ENCODE measurements at places on chromosomes 6 and 20.

- DNase-seq = no peak
Measured at GRCh38 chr6:157655139-157655538, 167.9 kb upstream of the SNX9 start.

- no peak for DNase-seq
Measured at GRCh38 chr6:87779542-87779941, 77.5 kb upstream of the AKIRIN2 start.

GRCh38 chr6:89928604-89929003 is 34.3 kb downstream of the GJA10 start:
- no peak for DNase-seq

- DNase-seq = no peak
Measured at GRCh38 chr6:168906391-168906790, 347.3 kb downstream of the THBS2 start.

DNA sequence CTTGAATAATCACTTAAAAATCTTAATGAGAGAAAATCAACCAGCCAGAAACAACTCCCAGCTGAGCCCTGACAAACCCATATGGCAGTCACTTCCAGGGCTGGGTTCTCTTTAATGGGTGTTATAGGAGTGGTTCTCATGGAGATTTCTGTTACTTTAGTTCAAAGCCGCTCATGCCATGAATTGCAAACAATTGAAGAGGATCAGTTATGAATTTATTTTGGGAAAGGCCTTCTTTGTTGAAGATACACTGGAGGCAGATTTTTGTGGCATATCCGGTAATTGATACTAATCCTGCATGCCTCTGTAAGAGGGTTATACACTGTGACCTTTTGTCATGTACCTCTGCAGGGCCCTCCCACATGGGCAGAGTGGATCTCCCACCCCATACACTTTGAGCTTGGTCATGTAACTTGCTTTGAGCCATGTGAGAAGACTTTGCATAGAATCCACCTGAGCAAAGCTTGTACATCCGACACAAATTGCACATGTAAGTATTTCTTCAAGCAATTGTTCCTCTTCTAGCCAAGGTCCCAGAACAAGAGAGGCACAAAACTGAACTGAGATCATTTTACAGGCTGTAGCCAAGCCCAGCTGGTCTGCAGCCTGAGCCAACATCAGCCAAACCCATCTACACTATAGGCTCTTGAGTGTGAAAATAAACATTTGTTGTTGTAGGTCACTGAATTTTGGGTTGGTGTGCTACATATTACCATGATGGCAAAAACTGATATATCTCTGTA is 492.3 kb downstream of the PREX1 start:
- no peak for DNase-seq

GRCh38 chr6:113385020-113385431 is 472.1 kb upstream of the MARCKS start:
- no peak for DNase-seq

DNA sequence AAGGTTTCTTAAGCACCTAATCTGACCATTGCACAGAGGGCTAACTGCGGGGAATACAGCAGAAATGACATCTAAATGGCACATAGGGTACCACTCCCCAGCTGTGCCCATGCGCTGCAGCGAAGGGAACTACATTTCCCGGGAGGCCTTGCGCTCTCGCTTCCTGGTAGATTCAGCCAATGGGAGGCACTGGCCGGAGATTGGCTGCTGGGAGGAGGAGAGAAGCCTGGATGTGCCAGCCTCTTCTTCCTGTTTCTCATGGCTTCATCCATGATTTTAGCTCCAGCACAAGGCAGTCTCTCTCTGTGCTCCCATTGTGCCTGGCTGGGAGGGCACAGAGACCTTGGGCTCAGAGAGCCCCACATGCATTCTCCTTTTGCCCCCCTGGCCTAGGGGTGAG is 101.7 kb upstream of the FOXA2 start:
- peak; percentile 31 for DNase-seq

DNA sequence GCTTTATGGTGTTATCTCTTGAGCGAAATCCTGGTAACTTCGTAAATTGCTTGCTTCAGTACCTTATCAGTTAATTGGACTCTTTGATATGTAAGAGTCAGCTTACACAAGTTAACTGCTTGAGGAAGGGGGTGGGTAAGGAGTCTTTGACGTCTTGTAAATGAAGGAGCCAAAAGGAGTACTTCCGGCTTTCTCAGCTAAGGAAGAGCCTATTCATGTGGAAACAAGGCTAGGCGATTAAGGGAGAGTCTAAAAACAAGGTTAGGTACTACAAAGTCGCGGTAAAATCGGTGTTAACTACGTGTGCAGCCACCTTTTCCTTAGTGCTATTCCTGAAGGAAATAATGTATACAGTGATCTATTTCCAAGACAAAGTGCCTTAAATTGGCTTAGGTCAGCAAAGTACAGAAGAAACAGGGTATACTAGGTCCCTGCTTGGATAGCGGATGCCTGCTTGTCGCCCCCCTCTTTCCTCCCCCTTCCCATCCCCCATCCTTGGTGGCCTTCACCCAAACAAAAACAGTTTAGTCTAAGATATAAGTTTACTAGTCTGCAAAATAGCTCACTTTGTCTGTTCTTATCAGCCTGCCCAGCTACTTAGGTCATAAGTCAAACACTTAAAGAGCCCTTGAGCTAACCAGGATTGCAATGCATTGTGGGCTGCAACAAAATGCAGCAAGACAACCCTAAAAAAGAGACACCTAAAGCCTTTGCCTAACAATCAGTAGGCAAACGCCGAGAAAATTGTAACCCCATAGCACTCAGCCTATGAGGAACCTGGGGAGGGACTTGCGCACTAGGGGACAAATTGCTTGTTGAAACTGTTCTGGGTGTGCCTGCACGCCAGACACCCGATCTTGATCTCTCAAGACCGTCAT is 147.3 kb downstream of the TRIM27 start:
- no peak for DNase-seq

GRCh38 chr6:140105857-140106256 is 731.4 kb upstream of the CITED2 start:
- DNase-seq = peak; percentile 22

- DNase-seq = no peak
Measured at GRCh38 chr20:38725931-38726803, 1.9 kb downstream of the SLC32A1 start.

DNA sequence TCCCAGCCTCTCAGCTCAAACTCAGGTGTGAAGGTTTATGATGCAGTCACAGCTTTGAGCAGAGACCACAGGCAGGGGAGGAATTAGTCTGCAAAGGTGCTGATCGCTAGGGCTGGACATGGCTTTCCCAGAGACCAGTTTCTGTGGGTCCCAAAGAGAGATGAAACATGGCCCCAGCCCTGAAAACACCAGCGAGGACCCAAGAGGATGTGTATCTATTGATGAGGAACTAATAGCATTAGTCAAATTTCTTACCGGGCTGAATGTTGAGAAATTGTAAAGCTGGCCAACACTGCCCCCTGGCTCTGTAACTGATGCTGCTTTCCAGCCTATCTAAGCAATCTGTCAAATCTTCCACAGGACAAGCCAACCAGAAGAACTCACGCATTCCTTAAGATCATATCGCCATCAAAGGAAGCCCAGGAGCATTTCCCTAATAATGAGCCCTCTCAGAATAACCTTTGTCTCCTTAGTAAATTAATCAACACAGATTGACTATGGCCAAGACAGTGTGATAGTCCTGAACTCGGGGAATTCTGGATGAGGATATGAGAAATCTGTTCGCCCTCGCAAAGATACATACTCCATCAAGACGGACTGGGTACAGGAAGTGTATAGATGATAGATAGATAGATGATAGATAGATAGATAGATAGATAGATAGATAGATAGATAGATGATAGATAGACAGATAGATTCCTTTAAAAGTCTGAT is 7.8 kb upstream of the ACSS1 start:
- no peak for DNase-seq

- peak; percentile 50 for DNase-seq
Measured at GRCh38 chr6:126625019-126625418, 285.1 kb downstream of the CENPW start.

DNA sequence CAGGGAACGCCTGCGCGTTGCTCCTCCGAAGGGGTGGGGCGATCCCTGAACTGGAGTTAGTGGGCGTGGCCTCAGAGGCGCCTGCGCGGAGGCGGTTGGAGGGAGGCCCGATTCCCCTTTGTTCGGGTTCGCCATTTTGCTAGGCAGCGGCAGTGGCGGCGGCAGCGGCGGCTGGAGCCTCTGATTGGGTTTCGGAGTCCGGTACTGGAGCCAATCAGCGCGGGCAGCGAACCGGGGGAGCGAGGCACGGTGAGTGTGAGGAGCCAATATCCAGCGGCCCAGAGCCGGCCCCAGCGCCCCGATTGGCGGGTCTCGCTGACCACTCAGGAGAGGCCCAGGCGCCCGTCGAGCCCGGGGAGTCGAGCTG is at the start of gene NFYA:
Gene NFYA (plus strand): TSS at position 139 of the 367 bp plus-strand sequence. CDS start 6,116 bp downstream, outside the sequence.
- no peak for DNase-seq

DNA sequence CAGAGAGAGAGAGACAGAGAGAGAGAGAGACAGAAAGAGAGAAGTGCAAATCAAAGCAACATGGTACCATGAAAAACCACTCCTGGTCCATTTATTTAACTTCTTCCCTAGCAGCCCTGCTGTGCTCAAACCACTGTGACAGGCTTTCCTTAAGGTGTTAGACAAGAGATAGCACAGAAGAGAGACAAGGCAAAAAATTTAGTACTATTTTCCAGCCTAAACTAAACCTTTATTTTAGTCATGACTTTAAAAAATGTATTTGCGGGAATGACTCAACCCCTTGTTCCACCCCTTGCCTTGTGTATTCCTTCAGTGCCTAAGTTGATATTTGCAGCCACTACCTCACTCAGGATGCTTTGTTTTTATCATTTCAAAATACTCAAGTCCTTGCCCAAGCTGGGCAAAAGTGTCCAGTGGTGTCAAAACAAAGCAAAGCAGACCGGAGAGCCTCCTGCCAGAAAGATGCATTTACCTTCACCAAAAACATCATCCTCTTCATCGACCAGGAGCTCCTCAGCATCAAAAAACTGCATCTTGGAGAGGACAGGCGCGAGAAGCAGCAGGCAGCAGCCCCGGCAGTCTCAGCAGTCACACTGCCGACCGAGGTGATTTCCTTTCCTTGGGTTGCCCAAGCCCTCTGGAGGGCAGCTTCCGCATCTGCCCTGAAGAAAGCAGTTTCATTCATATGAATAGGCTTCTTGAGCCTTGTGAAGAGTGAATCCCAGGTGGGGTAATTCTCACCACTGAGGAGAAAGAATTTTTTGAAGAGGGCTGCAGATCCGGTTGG is at the start of gene RIPOR2:
Gene RIPOR2 (minus strand): TSS at position 595 of the 787 bp plus-strand sequence. CDS start 62 bp downstream, at position 533.
- no peak for DNase-seq

GRCh38 chr6:67885081-67886033 is 749.7 kb upstream of the ADGRB3 start:
- DNase-seq = no peak

GRCh38 chr6:133891149-133891926 is 2.4 kb downstream of the TCF21 start:
- peak; percentile 55 for DNase-seq

DNA sequence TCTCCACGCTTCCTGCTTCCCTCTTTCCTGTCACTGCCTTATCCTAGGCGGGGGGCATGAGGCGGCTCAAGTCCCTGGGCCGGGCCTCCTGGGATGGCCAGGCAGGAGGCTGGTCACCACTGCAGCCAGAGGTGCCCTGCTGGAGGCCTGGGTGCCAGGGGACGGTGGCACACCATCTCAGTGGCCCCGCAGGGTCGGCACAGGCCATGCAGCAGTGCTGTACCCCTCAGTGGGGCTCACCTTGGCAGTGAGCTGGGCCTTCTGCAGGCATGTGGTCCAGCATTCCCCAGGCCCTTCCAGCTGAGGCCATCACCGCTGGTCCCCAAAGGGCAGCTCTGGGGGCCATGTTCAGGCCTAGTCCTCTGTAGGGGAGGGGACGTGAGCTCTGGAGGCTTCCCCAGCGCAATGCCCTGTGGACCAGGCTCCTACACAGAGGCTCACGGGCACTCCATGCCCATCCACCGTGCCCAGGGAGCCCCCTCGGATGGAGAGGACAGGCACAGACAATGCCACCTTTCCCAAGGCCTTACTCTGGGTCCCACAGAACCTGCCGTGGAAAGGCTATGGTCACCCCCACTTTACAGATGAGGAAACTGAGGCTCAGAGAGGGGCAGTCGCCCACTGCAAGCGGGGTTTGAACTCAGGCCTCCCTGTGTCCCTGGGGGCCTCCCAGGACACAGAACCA is 123.8 kb downstream of the TAF4 start:
- no peak for DNase-seq

GRCh38 chr6:113464536-113464935 is 392.6 kb upstream of the MARCKS start:
- no peak for DNase-seq

- DNase-seq = no peak
Measured at GRCh38 chr6:8269872-8270454, 165.4 kb downstream of the SLC35B3 start.

DNA sequence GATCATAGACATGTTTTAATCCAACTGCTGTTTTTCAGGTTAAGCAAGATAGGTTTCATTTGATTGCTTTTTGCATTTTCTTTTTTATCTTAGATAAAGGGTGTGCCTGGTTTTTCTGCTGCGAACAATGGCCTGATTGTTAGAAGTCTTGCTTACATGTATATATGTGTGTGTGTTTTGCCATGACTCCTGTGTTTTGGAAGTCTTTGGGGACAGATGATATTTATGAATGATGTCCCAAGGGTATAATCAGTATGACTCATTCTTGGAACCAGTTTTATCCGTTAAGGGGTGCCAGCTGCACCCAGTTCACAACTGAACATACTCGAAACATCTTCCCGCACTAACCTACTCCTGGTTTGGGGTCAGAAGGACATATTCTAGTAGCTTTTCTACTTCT is 230.1 kb upstream of the SUPT3H start:
- DNase-seq = no peak

GRCh38 chr20:30286157-30286556 is 971.3 kb upstream of the DEFB115 start:
- DNase-seq = no peak

DNA sequence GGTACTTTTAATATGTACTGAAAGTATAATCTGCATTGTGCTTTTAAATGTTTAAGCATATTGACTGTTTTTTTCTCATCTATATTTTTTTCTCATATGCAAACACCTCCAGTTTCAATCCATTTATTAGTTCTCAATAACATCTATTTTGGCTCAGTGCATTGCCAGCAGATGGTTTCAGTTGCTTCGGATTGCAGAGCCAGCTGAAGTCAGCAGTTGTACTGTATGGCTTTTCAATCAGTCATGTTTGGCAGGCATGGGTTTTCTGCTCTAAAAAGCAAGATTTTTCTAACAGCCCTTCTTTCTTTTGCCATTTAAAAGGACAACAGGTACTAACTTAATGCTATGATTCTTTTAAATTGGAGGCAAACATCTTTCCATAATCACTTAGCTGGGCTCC is 121.2 kb downstream of the CD109 start:
- no peak for DNase-seq

- no peak for DNase-seq
Measured at GRCh38 chr20:50034567-50035180, 51.9 kb downstream of the SNAI1 start.

- no peak for DNase-seq
Measured at GRCh38 chr6:132261354-132261753, 139.9 kb downstream of the MOXD1 start.

GRCh38 chr6:33812669-33813068 is 8.9 kb upstream of the MLN start:
- peak; percentile 83 for DNase-seq

DNA sequence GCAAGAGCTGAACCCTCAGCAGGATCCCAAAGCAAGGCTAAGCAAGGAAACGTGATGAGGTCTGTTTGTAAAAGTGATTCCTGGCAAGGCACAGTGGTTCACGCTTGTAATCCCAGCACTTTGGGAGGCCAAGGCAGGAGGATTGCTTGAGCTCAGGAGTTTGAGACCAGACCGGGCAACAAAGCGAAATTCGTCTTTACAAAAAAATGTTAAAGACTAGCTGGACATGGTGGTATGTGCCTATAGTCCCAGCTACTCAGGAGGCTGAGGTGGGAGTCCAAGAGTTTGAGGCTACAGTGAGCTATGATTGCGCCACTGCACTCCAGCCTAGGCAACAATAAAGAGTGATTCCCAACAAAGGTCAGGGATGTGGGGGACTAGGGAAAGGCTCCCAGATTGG is 4.1 kb upstream of the XKR7 start:
- DNase-seq = no peak

Data from left kidney (tissue), 8 donors.